RWPE2 (cell line): ENCODE measurements at places on chromosomes 6 and 20.

- no peak for DNase-seq
Measured at GRCh38 chr20:63656451-63656850, 1.7 kb upstream of the RTEL1 start.

DNA sequence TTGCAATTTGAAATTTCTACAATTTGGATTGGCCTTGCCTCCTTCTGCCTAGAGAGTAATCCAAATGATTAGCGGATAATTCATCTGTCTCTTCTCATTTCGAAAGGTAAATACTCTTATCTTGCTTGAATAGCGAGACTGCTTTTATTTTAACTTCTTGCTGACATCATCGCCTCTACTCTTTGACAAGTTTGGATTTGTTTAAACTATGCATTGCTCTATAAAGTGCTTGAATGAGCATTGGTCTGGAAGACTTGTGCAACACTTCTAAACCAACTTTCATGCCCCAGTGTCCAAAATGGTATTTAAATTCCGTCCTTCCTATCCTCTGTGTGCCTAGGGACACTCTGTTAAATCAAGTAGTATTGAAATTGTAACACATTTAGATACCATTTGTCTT lies 384.1 kb upstream of the SLC35B3 start:
- no peak for DNase-seq

DNA sequence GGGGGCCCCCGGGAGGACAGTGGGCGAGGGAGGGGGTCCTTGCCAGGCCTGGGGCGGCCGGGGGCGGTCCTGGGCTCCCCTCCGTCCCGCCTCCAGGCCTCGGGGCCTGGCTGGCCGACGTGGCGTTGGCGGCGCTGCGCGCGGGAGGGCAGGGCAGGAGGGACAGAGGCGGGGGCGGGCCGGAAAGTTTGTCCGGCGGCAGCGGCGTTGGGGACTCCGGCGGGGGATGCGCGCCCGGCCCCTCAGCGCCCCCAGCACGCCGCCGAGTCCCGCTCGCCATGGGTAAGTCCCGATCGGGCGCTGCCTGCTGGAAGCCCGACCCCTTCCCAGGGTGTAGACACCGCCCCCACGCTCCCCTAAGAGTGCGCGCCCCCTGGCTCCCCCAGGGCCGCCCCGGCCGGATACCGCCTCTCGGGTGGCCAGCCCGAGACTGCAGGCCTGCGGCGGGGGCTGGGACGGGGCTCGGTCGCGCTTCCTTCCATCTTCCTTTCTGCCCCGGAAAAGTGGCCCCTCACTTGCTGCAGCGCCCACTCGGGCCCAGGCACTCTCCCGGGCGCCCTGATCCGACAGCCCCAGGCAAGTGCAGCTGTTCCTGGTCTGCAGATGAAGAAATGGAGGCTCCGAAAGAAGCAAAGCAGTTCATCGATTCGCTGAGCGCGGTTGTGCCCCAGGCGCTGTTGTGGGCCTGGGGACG lies at the start of gene SLC2A10:
Gene SLC2A10, plus strand, starts transcription at position 191 of the 694 bp plus-strand sequence. Its CDS starts 88 bp downstream, at position 279.
- DNase-seq, result peak; percentile 82

- no peak for DNase-seq
Measured at GRCh38 chr6:43990627-43991619, 136.3 kb downstream of the MRPL14 start.

DNA sequence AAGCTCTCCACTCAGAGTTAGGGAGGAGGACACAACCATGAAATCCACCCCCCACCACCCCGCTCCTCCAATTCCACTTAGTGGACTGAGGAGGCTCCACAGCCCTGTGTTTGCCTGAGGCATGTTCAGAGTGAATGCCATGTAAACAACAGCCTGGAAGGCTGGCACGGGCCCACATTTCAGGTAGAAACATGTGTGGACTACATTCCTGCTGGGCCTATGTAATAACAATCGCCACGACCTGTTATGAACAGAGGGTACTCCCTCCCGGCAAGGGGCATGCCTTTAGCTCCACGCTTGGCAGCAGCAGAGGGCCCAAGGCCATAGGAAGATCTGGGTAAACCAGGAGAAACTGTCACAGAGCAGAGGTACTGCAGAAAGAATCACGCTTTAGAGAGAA lies 65.5 kb downstream of the ISM1 start:
- peak; percentile 89 for DNase-seq

DNA sequence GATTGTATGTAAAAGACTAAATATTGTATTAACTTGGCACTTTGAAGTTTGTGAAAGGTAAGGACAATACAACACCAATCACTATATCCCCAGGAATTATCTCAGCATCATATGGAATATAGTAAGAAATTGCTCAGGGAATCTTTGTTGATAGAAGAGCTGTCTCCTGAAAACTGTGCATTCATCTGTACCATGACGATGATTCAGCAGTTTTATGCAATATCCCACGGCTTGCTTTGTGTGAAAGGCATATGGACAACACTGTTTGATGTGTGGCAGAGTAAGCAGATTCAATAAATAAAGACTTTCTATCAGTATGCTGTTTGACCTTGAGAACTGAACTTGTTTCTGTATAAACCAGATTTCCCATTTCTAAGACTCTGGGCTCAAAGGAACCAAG lies 147.5 kb upstream of the PLN start:
- no peak for DNase-seq

DNA sequence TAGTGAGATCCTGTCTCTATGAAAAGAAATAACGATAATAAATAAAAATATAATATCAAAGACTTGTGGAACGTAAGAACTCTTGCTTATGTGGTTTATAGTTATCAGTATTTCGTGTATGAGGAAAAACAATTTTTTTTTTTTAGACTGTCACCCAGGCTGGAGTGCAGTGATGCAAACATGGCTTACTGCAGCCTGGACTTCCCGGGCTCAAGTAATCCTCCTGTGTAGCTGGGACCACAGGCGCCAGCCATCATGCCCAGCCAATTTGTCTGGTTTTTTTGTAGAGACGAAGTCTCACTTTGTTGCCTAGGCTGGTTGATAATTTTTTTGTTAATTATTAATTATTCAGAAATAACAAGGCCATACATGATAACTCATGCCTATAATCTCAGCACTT lies 18.6 kb upstream of the CDK19 start:
- DNase-seq, result no peak

- peak; percentile 77 for DNase-seq
Measured at GRCh38 chr20:43917380-43917779, 2.7 kb downstream of the TOX2 start.

DNA sequence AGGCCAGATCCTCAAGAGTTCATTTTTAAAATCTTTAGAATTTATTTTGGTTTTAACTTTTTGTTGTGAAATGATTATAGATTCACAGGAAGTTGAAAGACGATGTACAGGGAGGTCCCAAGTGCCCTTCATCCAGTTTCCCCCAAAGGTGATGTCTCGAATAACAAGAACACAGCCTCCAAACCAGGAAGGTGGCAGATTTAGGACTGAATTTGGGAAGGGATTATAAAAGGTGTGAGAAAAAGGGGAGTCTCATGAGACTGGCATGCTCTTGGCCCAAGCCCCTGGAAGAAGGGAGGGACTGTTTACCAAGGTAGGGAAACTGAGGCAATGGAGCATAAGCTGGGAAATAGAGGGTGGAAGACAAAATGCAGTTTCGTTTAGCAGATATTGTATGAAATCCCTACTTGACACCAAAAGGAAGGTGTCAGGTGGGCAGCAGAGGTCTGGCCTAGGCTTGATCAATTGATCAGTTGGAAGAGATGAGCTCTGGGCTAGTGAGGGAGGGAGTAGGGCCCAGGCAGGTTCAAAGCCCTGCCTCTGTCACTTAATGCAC lies 81.2 kb downstream of the BMP7 start:
- no peak for DNase-seq

DNA sequence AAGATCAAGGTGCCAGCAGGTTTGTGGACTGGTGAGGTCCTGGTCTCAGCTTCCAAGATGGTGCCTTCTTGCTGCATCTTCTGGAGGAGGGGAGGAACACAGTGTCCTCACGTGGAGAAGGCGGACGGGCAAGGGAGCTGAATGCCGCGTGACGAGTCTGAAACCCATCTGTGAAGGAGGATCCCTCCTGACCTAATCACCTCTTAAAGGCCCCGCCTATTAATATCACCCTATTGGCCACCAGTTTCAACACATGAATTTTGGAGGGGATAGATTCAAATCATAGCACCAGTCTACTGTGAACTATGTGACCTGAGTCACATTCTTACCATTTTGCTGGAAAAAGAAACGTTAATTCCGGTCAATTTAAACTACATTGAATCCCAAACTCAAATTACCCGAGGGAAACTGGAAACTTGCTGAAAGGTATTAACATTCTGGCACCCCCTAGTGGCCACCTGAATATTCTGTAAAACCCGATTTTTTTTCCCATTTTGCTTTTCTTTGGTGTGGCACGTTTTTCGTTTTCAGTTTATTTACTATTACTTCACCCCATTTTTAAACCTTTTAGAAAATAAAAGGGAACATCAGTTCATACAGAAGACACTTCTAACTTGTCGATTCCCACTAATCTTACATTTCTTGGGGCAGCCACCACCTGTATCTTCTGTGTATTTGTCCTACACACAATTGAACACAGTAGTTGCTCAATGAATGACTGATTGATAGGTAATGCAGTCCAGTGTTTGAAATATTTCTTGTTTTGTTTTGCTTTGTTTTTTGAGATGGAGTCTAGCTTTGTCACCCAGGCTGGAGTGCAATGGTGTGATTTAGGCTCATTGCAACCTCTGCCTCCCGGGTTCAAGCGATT lies 17.9 kb upstream of the CCDC170 start:
- no peak for DNase-seq

- DNase-seq, result no peak
Measured at GRCh38 chr20:13552061-13552460, 86.7 kb downstream of the TASP1 start.

DNA sequence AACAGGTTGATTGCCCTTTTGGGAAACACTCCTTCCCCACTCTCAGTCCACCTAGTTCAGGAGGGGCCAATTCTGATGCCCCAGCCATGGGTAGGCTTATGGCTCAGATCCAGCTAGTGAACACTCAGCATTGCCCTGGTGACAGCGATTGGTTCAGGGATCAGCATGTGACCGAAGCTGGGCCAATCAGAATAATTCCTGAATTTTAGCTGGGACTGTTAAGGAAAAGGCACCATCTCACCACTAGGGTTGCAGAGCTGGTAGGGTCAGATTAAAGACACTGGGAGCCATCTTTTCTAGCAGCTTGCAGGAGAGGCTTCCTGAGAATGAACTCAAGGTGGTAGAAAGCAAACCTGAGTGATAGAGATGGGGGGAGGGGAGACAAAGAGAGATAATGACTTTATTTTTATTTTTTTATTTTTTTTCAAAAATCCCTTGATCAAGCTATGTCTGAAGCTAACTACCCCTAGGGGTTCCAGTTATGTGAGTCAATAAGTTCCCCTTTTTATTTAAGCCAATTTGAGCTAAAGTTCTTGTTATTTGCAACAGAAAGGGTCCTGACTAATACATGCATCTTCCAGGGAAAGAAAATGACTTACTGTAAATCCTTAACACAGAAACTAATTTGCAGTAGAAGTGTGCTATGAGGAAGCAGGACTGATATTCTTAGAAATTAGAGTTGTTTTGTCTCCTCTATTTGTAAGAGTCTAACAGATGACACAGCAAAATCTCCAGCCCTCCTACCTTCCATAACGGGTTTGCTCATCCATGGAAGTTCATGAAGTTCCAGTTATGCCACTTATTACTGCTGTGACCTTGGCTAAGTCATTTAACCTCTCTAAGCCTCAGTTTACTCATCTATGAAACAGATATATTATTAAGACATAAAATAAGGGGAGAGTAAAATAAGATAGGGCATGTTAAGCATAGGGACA lies 44.7 kb downstream of the EYA2 start:
- no peak for DNase-seq

- DNase-seq, result peak; percentile 79
Measured at GRCh38 chr20:59741073-59741472, 136.7 kb downstream of the PHACTR3 start.

DNA sequence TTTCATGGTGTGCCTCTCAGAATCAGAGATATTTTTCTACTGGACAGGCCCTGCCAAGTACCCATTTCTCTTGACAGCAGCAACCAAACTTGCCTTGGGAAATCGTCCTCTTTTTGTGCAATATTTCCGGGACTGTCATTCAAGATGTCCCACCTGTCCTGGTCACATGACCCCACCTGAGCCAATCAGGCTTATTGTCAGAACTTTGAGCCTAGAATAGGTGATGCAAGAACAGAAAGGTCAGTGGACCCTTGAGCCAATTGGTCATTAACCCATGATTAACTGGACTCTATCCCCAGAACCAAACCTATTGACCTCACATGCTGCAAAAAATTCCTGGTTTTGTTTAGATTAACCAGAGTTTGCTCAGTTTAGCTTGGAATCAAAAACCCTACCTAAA lies 108.3 kb upstream of the TOP1 start:
- DNase-seq, result no peak

DNA sequence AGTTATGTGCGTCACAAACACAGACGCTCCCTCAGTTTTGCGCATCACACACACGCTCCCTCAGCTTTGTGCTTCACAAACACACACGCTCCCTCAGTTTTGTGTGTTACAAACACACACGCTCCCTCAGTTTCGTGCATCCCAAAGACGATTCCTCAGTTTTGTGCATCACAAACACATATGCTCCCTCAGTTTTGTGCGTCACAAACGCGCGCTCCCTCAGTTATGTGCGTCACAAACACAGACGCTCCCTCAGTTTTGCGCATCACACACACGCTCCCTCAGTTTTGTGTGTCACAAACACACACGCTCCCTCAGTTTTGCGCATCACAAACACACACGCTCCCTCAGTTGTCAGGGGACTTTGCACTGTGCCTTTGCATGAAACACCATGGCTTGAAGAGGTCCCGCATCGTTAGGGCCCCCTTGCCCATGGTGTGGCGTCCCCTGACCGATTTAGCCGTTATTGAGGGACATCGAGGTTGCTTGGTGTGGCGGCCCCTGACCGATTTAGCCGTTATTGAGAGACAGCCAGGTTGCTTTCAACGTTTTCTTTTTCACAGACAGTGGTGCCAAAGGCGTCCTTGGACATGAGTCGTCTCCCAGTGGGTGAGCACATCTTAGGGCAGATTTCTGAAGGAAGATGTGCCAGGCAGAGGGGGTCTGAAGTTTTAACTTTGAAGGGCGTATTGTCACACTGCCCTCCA lies 28.1 kb upstream of the MYT1 start:
- peak; percentile 53 for DNase-seq

- DNase-seq, result no peak
Measured at GRCh38 chr6:19752746-19753145, 84.4 kb upstream of the ID4 start.

DNA sequence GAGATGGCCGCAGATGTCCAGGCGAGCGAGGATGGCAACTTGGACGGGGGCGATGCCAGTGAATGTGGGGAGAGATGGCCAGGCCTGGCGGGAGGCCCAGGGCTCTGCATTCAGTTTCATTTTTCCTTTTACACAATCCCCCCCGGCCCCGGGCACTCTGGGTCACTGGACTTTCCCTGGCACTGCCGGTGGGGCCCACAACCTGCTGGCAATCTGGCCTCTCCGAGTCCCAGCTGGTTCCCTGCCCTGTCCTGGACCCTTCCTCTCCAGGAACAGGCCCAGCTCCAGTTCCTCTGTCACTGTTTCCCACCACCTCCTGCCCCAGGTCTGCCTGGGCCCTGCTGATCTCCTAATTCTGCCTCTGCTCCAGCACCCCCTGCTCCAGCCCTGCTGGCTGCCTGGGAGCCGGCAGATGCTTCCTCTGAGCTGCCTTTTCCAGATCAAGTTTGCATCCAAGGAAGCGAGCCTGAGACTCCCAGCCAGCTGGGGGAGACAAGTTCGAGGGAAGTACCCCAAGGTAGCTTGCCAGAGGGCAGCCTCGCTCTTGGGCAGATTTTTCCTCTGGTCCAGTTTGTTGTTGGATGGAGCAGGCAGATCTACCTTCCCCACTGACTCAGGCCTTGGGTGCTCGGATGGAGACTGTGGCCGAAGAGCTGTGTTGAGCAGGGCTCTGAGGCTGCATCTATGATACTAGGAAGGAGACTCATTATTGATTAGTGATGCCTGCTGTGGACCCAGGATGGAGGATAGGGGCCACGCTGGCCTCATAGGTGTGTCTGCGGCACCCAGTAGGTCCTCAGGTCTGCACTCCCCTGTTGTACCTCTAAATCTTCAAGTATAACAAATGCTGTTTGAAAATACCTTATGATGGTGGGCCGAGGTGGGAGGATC lies 83.2 kb downstream of the CEBPB start:
- peak; percentile 77 for DNase-seq
